T-cell (primary cell): ENCODE measurements at places on chromosomes 11 and 22.
A peak's percentile ranks its signal among the peaks of the same experiment; 100 is the strongest.

GRCh38 chr11:8356721-8357504 lies 93.2 kb upstream of the LMO1 start:
- DNase-seq = no peak
- H3K27me3 ChIP-seq = peaks cover 35% of the 10 kb centered on the region
- H3K4me1 ChIP-seq = no peaks in the 10 kb centered on the region
- H3K4me3 ChIP-seq = no peak overlapping the region

DNA sequence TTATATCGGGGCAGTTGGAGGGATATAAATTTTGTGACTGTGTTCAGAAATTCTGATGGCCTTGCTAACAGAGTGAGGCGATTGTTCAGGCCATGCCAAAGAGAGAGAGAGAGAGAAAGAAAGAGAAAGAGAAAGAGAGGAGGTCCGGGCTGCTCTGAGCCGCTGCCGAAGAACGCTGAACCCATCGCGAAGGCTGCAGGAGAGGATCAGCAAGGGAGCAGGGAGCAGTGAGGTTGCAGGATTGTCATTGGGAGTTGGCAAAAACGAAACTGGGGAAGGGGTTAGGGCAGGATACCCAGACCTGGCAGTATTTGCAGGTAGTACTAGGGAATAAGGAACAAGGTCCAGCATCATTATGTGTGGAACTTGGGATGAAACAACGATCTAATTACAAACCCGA lies 537.1 kb downstream of the INSC start:
- no peak for DNase-seq
- no peaks in the 10 kb centered on the region for H3K36me3 ChIP-seq
- H3K27ac ChIP-seq = no peak overlapping the region
- no peak overlapping the region for H3K4me3 ChIP-seq
- peaks cover 9% of the 10 kb centered on the region for H3K27me3 ChIP-seq

DNA sequence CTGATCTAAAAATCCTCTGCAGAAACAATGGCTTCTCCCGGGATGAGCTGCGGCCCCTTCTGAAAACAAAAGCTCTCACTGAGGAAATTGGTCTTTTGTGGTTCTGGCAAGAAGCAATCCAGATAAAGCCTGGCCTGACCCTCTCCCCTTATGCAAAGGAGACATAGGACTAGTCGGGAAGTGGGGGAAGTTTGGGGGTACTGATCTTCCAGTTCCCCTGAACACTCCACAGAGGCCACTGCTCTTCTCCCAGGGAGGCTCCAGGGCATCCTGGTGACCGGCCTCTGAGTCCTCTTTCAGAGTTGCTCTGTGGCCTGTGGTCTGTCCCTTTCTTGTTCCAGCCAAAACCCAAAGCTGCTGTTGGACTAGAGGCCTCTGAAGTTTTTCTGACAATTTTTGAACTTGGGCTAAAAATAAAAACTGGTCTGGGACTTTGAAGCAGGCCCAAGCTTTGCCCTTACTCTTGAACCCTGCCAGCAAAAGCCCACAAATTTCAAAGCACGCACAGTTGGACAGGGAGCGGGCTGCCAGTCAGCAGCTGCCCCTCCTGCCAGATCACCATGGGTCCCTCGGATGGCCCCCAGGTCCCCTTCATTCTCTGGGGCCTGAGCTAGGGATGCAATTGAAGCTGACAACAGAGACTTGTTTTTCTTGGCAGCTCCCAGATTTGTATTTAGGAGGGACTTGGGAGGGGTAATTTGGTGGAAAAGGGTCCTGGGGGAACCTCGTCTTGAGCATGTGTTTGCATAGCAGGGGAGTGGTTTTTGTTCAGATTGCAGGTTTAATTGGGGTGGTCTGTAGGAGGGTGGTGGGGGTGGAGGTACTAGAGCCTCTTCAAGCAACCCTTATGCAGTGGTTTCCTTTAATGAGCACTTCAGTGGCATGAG lies 381.6 kb upstream of the CADM1 start:
- H3K27me3 ChIP-seq = peaks cover 12% of the 10 kb centered on the region
- DNase-seq = no peak
- no peak overlapping the region for H3K27ac ChIP-seq
- H3K4me3 ChIP-seq = no peak overlapping the region
- H3K36me3 ChIP-seq = no peaks in the 10 kb centered on the region

- H3K27me3 ChIP-seq = no peaks in the 10 kb centered on the region
- no peak overlapping the region for H3K27ac ChIP-seq
- H3K4me3 ChIP-seq = no peak overlapping the region
These were observed 30.6 kb downstream of the CAPN1 start for GRCh38 chr11:65212226-65212801.

GRCh38 chr11:102410382-102410784 lies 42.2 kb downstream of the TMEM123 start:
- H3K27ac ChIP-seq = no peak overlapping the region
- no peak overlapping the region for H3K4me3 ChIP-seq
- no peaks in the 10 kb centered on the region for H3K27me3 ChIP-seq
- H3K4me1 ChIP-seq = peaks cover 59% of the 10 kb centered on the region
- H3K36me3 ChIP-seq = no peaks in the 10 kb centered on the region
- no peak for DNase-seq

DNA sequence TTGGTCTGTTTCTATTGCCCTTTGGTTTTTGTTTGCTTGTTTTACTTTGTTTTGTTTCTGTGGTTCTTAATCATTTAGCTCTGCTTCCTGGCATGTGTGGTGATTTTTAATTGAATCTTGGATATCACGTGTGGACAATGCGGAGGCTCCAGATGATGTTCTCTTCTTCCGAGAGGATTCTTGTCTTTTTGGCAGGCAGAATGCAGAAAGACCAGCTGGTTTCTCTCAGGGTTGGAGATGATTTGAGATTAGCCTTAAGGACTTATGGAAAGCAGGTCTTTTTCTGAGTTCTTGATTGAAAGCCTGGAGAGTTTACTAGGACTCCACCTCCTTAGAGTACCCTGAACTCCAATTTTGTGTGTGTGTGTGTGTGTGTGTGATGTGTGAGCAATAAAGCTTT lies 21.0 kb upstream of the ANO1 start:
- no peaks in the 10 kb centered on the region for H3K4me1 ChIP-seq
- no peak overlapping the region for H3K4me3 ChIP-seq
- no peak for DNase-seq
- no peaks in the 10 kb centered on the region for H3K27me3 ChIP-seq
- H3K36me3 ChIP-seq = no peaks in the 10 kb centered on the region

GRCh38 chr11:7665473-7666291 lies 7.6 kb downstream of the CYB5R2 start:
- H3K4me3 ChIP-seq = no peak overlapping the region
- no peaks in the 10 kb centered on the region for H3K27me3 ChIP-seq
- no peaks in the 10 kb centered on the region for H3K36me3 ChIP-seq
- H3K4me1 ChIP-seq = no peaks in the 10 kb centered on the region

DNA sequence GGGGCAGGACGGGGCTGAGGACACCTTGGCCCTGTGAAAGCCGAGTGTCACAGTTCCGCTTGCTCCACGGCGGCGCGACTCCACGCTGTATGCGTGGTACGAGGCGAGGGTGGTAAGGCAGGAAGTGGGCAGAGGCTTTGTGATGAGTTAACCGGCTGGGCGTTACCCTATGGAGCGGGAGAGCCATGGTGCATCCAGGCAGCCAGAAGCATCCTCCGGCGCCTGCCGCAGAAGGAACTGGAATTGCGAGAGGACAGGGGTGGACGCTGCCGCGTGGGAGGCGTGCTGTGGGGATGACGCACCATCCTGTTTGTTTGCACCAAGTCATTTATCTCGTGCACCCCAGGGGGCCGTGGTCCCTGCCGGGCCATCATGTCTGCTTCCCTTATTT lies 643.9 kb downstream of the BRD1 start:
- H3K4me1 ChIP-seq = no peaks in the 10 kb centered on the region
- H3K27me3 ChIP-seq = peaks cover 30% of the 10 kb centered on the region
- no peak overlapping the region for H3K27ac ChIP-seq
- no peak for DNase-seq

DNA sequence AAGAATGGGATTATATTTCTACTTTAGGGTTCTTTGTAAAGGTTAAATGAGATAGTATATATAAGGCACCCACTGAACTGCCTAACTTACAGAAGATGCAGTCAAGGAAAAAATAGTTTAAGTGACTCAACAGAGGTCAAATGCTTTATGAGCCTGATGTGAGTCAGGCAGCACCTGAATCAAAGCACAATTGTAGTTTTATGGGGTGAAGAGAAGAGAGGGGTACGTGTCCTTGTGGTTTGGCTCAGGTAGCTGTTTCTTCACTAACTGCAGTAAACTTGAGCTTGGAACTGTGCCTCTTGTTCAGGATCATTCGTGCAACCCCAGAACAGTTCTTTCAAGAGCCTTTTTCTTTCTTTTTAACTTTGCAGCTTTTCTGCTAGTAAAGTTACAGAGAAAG lies 125.2 kb upstream of the SPON1 start:
- no peak overlapping the region for H3K4me3 ChIP-seq
- no peak overlapping the region for H3K27ac ChIP-seq
- no peak for DNase-seq
- H3K36me3 ChIP-seq = no peaks in the 10 kb centered on the region
- no peaks in the 10 kb centered on the region for H3K4me1 ChIP-seq

DNA sequence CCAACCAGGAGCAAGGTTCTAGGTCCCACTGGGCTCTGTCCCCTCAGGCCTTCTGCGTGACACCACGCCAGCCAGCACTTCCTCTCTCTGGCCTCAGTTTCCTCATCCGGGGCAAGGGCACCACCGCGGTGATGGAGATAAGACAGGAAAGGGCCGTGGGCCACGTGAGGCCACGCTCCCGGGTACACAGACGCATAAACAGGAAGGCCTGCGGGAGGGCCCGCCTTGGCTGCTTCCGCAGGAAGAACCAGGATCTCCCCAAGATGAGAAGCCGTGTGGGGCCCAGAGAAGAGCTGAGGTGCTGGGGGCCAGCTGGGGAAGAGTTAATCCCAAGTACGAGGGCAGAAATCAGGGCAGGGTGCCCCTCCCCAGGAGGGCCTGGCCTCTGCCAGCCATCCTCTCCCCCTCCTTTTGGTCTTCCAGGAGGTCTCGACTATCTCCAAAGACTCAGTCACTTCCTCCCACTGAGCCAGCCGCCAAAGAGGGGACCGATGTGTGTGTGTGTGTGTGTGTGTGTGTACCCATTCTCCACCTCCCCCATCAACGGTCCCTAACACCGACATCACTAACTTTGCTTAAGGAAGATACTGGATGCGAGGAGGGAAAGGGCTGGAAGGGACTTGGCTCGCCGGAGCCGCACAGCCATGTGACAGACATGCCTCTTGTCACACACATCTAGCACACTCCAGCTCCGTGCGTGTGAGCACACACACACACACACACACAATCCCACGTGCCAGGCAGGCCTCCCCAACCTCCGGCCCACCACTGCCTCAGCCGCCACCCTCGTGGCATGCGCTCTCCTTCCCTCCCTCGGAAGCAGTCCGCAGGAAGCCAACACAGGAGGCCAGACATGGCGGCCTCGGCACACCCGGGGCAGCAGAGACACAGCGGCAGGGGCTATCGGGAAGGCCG lies 1.4 kb downstream of the MFNG start:
- H3K4me3 ChIP-seq = peak overlapping the region; percentile 98
- H3K36me3 ChIP-seq = peaks cover 31% of the 10 kb centered on the region
- H3K4me1 ChIP-seq = peaks cover 16% of the 10 kb centered on the region
- H3K27me3 ChIP-seq = no peaks in the 10 kb centered on the region
- peak overlapping the region; percentile 73 for H3K27ac ChIP-seq
- peak; percentile 81 for DNase-seq

DNA sequence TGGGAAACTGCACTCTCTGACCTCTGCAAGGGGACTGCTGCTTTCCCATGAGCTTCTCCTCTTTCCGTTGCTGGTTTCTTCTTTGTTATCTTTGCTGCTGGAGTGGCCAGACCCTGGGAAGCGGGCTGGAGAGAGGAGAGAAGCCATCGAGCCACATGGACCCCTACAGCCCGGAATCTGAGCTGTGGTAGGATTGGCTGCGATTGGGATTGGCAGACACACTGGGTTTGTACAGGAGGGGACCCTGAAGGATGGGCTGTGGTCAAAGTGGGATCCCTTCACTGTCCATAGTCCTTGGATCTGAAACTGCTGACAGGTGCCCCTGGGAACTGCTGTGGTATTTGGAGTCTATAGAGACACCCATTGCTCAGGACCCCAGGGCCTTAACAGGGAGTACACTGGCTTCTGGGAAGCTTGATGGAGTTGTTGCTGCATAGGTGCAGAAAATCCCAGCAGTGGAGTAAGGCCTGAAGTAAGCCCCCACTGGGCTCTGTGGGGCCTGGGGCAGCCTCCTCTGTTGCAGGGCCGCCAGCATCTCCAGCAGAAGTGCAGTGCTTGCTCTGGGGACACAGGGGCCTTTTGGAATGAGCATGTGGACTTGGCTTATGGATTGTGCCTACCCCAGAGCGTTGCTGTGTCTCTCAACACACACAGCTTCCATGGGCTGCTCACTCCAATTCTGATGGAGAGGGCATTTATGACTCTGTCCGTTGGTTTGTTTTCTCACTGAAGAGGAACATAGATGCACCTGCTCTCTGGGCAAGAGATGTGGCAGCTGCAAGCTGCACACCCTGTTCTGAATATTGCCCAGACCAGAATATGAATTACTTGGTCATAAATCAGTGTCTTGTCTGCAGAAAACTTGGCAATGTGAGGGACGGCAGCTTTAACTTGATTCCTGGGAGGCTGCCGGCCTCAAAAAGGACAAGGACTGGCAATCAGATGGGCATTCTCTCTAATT lies 32.0 kb downstream of the BCR start:
- peaks cover 16% of the 10 kb centered on the region for H3K4me1 ChIP-seq
- no peaks in the 10 kb centered on the region for H3K27me3 ChIP-seq
- no peak for DNase-seq
- no peak overlapping the region for H3K4me3 ChIP-seq
- no peak overlapping the region for H3K27ac ChIP-seq

GRCh38 chr22:21041937-21042336 lies 3.8 kb upstream of the LRRC74B start:
- no peak overlapping the region for H3K4me3 ChIP-seq
- DNase-seq = no peak
- H3K27me3 ChIP-seq = no peaks in the 10 kb centered on the region
- H3K4me1 ChIP-seq = no peaks in the 10 kb centered on the region

DNA sequence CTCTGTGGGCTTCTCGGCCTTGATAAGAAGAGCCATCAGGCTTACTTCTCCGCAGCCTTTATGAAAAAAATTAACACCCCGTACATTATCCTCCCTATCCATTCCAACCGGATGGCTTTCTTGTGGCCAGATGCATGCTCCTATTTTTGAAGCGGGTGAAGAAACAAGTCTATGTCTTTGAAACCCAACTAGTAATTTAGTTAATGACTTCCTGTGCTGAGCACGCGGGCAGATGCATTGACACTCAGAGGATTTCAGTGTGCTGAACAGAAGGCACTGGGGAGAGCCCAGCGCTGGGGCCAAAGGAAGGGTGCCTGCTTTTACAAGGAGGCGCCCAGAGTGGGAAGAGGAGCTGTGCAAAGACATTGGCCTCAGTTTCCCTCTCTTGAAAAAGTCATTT lies 53.3 kb downstream of the ARHGAP8 start:
- H3K4me1 ChIP-seq = no peaks in the 10 kb centered on the region
- H3K36me3 ChIP-seq = no peaks in the 10 kb centered on the region
- DNase-seq = no peak
- H3K27ac ChIP-seq = no peak overlapping the region
- H3K27me3 ChIP-seq = no peaks in the 10 kb centered on the region
